ENCODE measurements at places on chromosomes 5 and 9.

- no peak for DNase-seq
Measured at GRCh38 chr9:124352616-124353015, 62.6 kb downstream of the PSMB7 start.

- no peak for DNase-seq
Measured at GRCh38 chr5:159198063-159199036, 11.0 kb downstream of the RNF145 start.

DNA sequence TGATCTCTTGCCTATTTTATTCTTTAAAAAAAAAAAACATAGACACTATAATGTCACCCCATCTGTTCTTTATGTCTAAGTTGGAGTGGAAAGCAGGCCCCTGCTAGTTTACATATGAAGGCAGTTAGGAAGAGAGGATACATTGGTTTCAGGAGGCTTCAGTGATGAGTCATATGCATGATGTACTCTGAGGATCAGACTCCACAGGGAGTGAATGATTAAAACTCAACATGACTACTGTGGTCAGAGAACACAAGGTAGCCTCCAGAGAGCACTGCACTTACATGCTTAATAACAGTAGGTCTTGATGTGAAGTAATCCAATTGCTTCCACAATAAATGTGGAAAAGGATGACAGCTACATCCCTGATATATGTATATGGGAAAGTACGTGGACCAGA, 22.7 kb upstream of the FSTL4 start:
- no peak for DNase-seq

DNA sequence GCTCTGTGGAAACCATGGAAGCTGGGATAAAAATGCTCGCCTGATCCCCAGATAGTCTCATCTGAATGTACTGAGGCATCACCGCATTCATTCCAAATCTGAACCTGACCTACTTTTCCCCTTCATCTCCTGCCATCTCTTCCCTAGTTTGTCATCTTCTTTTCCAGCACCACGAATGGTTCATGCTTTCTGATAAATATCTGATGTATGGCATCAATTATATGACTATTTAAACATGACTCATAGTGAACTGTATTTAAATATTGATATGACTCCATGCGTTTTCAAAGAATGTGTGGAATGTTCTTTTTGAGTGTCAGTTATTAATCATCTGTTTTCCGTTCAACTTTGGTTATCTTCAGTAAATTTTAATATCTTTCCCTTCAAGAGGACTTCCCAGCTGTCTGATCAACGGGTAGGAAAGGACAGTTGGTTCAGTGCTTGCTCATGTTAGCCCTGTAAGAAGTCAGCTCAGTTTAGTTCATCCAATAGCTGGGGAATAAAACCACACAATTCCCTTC, 21.1 kb downstream of the BASP1 start:
- DNase-seq, result peak; percentile 54

- no peak for DNase-seq
Measured at GRCh38 chr9:93808115-93809029, 146.8 kb downstream of the BARX1 start.

- DNase-seq, result no peak
Measured at GRCh38 chr5:19584131-19584530, 403.9 kb downstream of the CDH18 start.

DNA sequence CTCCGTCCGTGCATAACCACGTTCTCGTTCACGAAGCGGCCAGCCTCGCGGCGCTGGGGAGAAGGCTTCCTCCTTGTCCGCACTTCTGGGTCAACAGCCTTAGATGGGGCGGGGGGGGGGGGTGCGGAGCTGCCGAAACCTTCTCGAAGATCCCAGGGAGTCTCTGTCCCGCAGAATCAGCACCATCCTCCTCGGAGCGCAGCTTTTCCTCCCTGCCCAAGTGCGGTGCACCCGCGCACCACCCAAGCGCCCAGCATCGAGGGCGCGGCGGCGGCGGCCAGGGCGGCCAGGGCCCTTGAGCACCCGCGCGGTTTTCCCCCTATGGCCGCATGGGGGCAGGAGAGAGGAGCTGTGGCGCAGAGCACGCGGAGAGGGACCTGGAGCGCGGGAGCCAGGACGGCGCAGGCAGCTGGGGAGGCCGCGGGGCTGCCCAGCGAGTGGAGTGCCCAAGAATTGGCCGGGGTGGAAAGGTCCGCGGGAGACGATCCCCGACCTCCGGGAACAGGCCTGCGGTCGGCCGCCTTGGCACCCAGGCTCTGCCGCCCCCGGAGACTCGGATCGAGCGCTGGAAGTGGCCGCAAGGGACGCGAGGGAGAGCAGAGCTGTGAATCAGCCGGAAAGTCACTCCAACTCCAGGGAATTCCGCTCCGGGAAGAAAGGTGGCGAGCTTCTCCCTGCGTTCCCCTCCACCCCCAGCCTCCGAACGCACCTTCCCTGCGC, 43.1 kb downstream of the TMEM174 start:
- peak; percentile 85 for DNase-seq

DNA sequence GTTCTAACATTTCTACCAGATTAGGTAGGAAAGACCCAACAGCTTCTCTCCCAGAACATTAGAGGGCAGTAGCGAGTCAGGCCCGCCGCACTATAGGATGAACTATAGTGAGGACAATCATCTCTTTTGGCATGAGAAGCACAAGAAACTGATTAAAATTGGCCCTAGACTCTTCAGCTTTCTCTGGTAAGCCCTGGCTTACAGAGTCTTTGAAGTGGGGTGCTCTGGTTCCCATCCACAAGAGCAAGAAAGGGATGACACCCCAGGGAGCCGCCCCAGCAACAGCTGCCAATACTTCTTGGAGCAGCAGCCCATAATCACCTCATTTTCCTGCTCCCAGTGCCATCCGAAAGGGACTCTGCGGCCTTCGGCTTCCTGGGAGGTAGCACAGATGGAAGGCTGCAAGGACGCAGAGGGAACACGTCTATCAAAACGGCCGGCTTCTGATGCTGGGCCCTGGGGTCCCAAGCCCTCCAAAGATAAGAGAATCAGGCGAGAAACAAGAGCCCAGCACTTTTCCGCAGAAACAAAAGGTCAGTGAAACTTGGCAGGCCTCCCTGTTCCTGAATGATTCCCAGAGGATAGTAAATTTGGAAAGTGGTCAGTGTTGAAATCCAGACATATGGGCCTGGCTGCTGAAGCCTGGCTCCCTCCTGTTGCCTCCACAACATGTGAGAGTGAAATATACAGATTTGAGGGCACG, 69.3 kb downstream of the HSD17B3 start:
- DNase-seq, result peak; percentile 54

DNA sequence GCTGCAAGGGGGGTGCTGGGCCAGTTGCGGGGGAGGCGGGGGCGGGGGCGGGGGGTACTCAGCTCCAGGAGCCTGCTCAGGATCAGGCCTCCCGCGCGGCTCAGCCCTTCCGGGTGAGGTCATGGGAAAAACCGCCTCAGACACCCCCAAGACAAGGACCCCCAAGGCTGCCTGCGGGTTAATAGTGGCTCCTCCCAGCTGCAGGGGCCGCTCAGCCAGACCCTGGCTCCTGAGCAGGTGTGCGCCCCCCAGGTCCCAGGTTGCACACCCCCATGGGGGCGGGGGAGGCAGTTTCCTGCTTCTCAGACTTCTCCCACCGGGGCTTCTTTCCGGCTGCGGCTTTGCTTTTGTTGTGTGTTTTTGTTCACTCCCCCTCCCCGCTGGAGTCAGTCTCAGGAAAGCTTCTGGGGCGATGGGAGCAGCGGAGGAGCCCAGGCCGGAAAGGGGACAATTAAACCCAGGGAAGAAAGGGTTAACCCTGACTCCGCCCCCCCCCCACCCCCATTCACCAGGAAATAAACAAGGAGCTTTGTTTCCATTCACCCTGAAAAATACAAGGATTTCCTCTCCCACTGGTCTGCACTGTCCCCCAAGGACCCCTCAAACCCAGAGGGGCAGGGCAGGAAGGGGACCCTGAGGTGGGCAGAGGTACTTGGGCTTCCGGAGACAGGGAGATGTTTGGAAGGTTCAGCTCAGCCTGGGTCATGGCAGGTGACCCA, 42.3 kb upstream of the NOTCH1 start:
- no peak for DNase-seq

GRCh38 chr9:38432922-38433510, 8.8 kb upstream of the IGFBPL1 start:
- peak; percentile 34 for DNase-seq

DNA sequence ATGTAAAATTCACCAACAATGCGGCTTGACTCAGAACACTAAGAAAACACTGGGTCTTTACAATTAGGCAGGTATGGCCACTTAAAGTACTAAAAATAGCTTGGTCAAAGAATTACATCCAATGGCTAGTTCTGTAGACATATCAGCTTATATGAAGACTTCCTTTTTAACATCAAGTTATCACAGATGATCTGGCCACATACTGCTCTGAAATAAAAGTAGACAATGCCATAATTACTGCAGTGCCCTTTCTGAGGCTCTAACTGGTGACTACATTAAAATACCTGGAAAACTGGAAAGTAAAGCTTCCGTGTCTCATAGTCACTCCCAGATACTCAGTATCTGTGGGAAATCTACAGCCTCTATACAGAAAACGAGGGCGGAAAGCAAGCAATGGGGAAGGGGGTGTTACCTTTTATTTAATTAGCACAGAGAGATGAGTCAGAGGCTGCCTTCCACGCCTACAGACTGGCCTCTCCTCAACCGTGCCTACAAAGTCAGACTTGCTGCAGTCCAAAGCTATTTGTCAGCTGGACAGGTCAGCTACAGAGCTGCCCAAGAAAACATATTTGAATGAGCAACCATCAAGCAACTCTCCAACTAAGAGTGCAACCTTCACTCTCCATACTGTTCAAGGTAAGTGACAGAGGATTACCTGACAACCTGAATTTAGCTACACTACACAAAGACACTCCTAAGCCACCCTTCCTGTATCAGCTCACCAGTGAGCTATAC, 8.7 kb downstream of the SERINC5 start:
- peak; percentile 99 for DNase-seq

- DNase-seq, result no peak
Measured at GRCh38 chr5:39447968-39448367, 23.2 kb upstream of the DAB2 start.

DNA sequence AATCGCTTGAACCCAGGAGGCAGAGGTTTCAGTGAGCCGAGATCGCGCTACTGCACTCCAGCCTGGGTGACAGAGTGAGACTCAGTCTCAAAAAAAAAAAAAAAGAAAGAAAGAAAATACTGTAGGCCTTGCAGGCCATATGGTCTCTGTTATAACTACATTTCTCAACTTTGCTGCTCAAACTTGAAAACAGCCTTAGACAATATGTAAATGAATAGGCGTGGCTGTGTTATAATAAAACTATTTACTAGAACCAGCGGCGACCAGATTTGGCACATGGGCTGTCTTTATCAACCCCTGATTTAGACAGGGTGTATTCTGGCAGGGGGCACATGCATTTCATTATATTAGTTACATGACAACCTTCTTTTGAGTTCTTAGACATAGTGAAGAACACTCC, 130.0 kb downstream of the C9orf152 start:
- DNase-seq, result no peak

GRCh38 chr5:116908537-116908936, 333.9 kb upstream of the SEMA6A start:
- DNase-seq, result no peak

DNA sequence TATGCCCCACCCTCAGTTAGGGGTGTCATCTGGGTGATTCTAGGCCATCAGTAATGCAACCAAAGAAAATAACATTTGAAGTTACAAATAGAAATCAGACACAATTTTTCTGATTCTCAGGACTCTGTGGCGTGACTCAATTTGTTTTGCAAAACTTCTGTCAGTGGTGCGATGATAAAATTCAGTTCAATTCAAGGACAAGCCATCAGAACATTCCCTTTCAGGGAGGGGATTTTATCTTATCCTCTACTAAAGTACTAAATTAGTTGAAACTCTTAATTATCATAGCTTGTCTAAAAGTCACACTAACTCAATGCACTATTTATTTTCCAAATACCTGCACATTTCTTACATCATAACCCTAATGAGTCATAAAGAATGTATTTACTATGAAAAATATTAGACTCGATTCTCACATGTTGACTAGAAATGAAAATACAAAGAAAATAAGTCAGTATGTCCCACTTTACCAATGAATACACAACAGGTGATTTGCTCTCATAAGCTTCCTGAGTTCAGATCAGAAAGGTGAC, 28.2 kb downstream of the HTR4 start:
- DNase-seq, result peak; percentile 67

GRCh38 chr5:62592558-62592957, 13.9 kb downstream of the LRRC70 start:
- no peak for DNase-seq

- no peak for DNase-seq
Measured at GRCh38 chr9:111004936-111005335, 33.3 kb downstream of the LPAR1 start.

DNA sequence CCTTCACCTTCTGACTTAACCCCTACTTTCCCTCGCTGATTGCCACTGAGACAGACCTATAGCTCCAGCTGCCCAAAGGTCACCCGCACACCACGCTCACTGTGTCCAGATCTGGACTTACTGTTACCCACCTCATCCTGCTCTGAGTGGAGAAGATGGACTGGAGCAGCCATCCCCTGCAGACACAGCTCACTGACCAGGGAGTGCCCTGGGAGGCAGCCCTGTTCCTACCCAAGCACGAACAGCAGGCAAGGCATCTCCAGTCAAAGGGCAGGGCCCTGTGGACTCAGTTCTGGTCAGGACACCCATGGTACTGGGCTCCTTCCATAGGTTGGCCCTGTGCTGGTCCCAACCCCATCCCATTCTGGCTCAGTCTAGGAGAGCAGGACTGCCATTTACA, 9.5 kb upstream of the BARX1 start:
- no peak for DNase-seq

GRCh38 chr5:166340039-166340438, 1951.4 kb upstream of the WWC1 start:
- DNase-seq, result no peak

GRCh38 chr5:63860379-63860778, 101.9 kb downstream of the HTR1A start:
- no peak for DNase-seq

GRCh38 chr5:109234381-109234780, 175.4 kb downstream of the PJA2 start:
- DNase-seq, result no peak

DNA sequence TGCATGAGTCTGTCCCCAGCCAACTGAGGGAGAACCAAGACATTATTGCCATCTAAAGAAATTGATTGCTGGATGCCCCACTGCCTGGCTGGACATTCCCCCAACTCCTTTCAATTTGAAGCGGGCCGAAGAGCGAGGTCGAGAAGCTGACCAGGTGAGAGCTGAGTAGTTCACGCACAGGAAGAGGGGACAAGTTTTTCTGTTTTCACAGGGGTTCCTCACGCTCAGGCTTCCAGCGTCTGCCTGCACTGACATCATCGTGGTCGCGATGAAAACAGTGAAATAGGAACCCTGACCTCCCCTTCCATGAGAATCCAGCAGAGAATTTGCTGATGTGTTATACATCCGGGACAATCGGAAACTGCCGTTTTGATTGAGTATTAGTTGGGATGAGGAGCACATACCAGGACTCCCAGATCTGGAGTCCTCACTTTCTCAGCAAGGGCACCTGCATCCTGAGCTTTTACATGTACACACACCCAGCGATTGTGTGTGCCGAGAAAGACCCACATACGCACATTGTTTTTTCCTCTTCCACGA, 3.1 kb upstream of the DMRT3 start:
- no peak for DNase-seq

GRCh38 chr9:135678236-135679017, 15.3 kb downstream of the LCN9 start:
- no peak for DNase-seq
